ENCODE measurements at places on chromosomes 4 and X.

DNA sequence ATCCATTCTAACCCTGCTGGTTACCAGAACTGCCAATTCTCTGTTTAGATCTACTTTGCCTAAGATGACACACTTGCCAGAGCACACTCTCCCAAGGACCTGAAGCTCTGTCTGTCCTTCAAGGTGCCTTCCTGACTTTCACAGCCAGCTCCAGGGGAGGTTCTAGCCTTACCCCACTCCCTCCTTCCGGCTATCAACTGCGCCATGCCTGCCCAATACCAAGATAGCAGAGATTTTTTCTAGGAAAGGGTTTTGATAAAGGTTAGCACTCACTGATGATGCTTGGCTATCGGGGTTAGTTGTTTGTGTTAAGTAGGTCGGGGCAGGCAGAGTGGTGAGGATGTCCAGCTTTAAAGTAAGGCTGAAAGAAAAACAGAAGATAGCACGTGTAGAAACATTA, 14.3 kb downstream of the ALPK1 start:
- no peak for DNase-seq

DNA sequence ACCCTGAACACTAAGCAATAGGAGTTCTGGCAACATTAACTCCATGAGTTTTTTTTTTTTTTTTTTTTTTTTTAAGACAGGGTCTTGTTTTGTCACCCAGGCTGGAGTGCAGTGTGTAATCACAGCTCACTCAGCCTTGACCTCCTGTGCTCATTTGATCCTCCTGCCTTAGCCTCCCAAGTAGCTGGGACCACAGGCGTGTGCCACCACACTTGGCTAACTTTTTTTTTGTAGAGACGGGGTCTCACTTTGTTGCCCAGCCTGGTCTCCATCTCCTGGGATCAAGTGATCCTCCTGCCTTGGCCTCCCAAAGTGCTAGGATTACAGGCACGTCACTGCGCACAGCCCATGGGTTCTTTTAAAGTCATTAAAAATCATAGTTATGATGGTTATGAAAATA, 5.1 kb downstream of the RHOH start:
- peak; percentile 7 for DNase-seq

DNA sequence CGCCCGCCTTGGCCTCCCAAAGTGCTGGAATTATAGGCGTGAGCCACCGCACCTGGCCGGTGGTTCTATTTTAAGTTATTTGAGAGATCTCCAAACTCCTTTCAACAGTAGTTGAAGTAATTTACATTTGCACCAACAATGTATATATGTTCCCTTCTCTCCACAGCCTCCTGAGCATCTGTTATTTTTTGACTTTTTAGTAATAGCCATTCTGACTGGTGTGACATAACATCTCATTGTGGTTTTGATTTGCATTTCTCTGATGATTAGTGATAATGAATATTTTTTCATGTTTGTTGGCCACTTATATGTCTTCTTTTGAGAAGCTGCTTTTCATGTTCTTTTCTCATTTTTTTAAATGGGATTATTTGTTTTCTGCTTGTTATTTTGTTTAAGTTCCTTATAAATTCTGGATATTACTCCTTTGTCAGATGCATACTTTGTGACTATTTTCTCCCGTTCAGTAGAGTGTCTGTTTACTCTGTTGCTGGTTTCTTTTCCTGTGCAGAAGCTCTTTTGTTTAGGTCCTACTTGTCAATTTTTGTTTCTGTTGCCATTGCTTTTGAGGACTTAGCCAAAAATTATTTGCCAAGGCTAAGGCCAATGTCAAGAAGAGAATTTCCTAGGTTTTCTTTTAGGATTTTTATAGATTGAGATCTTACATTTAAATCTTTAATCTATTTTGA, 213.2 kb downstream of the ARHGAP24 start:
- DNase-seq: no peak

- DNase-seq: no peak
These were observed 23.2 kb downstream of the TRMT44 start for GRCh38 chr4:8463811-8464210.

- no peak for DNase-seq
These were observed 983.4 kb upstream of the ADGRL3 start for GRCh38 chr4:60216752-60217151.

GRCh38 chr4:158462611-158463010, 59.1 kb upstream of the RXFP1 start:
- DNase-seq: no peak

GRCh38 chr4:38560768-38561558, 103.0 kb upstream of the KLF3 start:
- DNase-seq: no peak

DNA sequence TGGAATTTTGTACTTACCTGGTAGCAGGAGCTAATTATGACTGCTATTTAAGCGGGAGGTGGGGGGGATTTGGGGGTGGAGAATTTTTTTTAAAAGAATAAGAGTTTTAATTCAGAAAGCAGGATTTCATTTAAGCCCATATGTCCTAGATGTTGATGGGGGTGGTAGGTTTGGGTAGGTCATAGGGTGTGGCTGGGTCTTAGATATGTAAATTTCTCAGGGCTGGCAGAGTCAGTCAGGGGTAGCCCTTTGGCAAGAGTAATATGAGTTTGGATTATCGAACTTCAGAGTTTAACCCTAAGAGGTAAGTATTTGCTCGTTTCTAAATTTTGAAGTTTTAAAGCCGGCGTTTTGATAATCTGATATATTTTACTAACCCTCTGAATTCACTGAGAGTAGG, 35.2 kb upstream of the COX18 start:
- no peak for DNase-seq

GRCh38 chrX:77723681-77724080, 62.3 kb downstream of the ATRX start:
- DNase-seq: no peak

DNA sequence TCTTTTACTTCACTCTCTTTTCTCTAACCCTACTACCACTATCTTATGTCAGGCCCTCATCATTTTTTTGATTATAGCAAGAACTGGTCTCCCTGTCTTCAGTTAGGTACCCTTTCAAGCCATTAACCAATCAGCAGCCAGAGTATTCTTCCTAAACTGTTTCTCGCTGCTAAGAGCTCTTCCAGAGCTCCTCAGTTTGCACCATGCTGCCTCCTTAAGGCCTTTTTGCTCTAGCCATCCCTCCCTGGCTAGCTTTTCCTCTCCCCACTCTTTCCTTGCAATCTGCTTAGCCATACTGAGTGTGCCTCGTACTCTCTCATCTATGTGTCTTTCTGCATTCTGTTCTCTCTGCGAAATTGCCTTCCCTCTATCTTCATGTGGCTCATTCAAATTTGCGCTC, 32.9 kb downstream of the KIF4A start:
- no peak for DNase-seq

GRCh38 chr4:8316251-8316771, 46.8 kb downstream of the HTRA3 start:
- DNase-seq: no peak

- DNase-seq: no peak
These were observed 127.9 kb upstream of the MAP3K15 start for GRCh38 chrX:19643203-19643602.

DNA sequence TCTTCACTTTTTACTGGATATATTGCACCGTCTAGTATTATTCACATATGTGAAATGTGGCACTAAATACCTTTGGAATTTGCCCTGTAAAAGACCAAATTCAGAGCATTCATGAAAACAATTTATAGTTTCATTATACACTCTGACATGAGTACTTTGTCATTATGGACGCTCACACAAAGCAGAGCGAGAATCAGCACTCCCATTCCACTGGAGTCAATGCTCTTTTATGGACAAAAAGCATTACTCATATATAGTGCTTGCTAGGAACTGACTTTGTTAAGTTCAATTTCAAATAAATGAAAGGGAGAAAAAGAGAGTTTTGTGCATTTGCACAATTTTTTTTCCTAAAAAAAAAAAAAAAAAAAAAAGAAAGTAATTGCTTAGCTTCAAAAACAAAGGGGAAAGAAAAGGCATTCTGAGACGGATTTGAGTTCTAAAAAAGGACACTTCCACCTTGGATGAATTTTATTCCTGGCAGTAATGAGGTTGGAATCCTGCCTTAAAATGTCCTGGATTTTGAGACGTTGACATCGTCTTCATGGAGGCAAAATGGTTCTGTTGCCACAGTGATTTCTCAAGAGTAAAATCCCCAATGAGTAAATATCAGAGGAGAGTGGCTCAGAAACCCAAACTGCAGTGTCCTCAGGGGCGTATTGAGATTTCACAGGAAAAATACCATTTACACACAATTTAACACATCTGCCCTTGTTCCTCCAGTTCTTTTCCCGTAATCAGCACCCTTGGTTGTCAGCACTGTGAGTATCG, 34.8 kb downstream of the CCDC149 start:
- no peak for DNase-seq

GRCh38 chrX:13046141-13046855, 1.9 kb upstream of the FAM9C start:
- DNase-seq: no peak

GRCh38 chr4:76342191-76342590, 35.7 kb downstream of the STBD1 start:
- DNase-seq: no peak

- no peak for DNase-seq
These were observed 239.4 kb downstream of the LDB2 start for GRCh38 chr4:16659079-16659478.

- no peak for DNase-seq
These were observed 433.1 kb upstream of the SMIM31 start for GRCh38 chr4:164320847-164321246.

Measured in CD4-positive, alpha-beta T cell treated with Interleukin-12 subunit alpha and Interleukin-12 subunit beta, for 1 hour (primary cell).